ENCODE measurements at places on chromosomes 2 and 18.

DNA sequence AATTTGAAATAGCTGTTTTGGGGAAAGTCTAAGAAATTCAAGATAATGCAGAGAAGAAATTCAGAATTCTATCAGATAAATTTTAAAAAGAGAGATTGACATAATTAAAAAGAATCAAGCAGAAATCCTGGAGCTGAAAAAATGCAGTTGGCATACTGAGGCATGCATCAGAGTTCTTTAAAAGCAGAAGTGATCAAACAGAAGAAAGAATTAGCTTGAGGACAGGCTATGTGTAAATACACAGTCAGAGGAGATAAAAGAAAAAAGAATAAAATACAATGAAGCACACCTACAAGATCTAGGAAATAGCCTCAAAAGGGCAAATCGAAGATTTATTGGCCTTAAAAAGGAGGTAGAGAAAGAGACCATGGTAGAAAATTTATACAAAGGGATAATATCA, 57.1 kb downstream of the CYTIP start:
- DNase-seq = no peak

GRCh38 chr2:54872780-54873179, 149.3 kb downstream of the EML6 start:
- DNase-seq = no peak

DNA sequence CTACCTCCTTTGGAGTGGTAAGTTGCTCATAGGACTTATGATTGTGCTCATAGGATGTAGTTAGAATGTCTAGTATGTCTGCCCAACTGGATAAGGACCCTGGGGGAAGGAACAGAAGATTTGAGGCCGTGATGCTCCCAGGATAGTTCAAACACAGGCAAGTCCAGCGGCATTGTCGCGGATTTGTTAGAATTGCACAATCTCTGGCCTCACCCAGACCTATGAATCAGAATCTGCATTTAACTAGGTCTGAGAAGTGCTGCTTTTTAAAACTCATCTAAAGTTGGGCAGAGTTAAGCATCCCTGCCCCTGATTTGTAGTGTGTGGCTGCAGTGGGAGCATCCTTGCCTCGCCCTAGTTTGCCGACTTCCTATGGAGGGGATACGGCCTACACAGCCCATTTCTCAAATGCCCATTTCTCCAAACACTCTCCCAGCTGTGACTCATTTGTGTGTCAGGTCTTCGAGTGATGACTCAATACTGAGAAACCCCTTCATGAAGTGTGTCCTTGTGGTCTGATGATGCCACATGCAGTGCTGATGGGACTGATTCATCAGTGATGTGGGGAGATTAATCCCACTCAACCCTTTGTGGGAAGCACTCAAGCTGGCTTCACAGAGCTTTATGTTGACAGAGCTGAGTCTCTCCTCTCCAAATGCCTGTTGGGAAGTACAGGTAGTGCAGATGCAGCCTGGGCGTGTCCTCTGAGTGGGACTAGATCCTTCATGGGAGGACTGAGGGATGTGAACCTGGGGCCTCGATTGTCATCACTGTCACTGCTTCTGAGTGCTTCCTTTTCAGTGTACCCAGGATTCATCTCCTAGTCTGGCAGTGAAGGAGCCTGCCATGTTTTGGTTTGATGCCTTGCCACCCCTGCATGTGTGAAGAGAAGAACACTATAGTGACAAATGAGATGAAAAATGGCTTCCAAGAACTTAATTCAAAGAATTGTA, 18.7 kb downstream of the SMIM21 start:
- peak; percentile 6 for DNase-seq

DNA sequence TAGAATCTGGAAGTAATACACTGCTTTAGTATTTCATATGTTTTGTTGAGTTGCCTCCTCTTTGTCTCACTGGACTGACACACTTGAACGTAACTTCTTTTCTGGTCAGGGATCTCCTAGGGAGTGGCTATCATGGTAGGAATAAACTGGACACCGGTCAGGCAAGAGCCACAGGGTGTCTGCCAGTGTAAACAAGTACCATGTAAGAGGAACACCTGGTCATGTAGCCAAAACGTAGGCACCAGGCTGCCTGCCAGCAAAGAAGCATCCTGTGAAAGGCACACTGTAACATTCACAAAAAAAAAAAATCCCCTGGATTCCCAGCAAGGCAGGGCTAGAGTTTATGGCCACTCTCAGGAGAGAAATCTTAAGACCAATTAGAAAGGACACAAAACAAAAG, 372.8 kb upstream of the RND3 start:
- DNase-seq = no peak

GRCh38 chr2:193326296-193326695, 1131.6 kb upstream of the TMEFF2 start:
- no peak for DNase-seq

GRCh38 chr2:119106301-119106897, 52.2 kb downstream of the C1QL2 start:
- DNase-seq = peak; percentile 10

- DNase-seq = no peak
Measured at GRCh38 chr2:149200109-149200520, 130.3 kb upstream of the LYPD6 start.

GRCh38 chr2:70789304-70790135, 923 bp downstream of the FIGLA start:
- DNase-seq = peak; percentile 69

DNA sequence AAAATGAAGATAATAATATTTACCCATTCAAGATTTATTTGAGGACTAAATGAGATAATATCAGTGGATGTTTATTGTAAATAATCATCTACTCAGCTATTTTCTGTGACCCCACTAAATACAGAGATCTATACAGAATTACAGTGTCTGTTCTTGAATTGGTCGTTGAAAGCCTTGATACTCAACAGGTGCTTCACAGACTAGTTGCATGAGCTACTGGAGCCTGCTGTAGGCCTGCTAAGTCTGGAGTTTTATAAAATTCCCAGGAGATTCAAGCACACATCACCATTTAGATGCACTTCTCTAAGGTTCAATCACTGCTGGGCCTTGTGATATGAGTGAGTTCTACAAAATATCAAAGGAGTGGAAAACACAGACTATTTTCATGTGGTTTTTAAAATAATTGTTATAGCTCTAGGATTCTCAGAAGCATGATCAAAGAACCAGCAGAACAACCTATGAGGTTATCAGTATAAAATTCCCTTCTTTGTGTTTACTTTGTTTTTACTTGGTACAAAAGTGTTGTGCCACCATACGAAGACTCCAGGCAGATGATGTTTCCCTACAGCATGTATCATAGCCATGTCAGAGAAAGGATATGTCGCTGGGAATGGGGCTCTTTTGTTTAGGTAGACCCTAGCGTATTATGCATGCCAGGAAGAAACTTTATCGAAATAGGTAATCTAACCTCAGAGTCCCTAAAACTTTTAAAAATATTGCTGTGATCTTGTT, 7.1 kb downstream of the SULT1C4 start:
- no peak for DNase-seq

DNA sequence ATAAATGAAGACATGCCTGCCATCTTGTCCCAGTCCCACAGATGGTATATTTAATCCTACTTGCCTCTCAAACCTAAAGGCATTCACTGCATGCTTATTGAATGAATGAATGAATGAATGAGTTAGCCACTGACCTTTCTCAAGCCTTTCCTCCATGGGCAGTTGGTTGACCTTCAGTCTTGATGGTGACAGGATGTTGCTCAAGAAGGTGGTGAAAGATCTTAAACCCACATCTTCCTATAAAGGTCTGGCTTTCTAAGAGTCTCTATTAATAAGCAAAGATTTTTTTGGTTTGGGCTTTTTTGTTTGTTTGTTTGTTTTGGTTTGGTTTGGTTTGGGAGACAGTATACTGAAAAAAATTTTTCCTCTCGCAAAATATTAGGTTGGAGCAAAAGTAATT, 41.7 kb downstream of the KIAA2012 start:
- DNase-seq = no peak

DNA sequence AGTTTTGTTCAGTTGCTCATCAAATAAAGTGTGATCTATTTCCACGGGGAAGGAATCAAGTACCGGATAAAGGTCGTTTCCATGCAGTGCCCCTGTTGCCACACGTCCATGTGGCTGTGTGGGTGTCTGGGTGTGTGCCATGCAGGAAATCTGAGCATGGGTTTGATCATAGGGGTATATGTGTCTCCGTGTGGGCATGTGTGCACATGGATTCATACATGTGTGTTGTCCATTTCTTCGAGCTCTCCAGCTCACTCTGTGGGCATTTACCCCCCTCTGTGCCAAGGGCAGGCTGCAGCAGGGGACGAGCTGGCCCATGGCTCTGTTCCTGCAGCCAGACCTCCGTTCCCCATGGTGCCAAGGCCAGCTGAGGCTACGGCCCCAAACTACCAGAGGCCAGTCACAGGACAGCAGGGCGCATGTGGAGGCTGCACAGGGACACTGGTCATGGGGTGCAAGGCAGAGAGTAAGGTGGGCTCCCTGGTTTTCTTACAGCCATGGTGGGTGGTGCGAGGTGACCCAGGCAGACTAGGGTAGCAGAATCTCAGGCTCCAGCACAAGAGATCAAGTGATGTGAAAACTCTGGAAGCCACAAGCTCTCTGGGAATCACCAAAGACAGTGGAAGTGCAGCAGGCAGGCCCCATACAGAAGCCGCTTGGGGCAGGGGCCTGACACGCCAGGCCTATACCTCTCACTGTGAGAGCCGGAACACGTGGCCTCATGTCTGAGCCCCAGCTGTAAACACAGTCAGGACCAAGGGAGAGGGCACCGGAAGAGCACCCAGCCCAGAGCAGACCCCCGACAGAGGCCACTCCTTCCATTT, 66.4 kb upstream of the RAB6C start:
- no peak for DNase-seq

DNA sequence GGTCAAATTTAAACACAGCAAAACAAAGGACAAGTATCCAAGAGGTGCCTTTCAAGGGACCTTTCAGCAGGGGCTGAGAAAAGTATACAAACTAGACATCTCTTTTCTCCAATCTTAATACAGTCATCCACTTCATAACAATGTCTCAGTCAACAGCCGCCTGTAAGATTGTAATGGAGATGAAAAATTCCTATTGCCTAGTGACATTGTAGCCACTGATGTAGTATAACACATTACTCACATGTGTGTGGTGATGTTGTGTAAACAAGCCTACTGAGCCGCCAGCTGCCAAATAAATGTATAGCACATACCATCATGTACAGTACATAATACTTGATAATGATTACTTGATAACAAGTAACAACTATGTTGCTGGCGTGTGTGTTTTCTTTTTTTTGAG, 31.0 kb downstream of the VIT start:
- DNase-seq = no peak

DNA sequence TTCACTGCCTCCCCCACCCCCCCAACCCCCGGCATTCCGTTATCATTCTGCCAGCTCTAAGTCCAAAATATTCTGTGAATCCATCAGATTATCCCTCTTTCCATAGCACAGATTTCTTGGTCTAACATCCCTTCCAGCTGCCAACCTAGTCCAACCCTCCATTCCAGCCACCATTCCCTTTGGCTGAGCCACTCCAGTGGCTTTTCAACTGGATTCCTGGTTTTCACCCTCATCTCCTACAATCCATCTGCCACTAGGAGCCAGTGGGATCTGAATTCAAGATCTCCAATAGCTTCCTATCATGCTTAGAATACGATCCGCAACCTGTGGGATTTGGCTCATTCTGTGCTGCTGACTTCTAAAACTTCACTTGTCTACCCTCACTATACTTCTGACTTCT, 1.2 kb downstream of the DAW1 start:
- DNase-seq = no peak

GRCh38 chr18:3526421-3527354, 76.7 kb downstream of the TGIF1 start:
- DNase-seq = no peak

DNA sequence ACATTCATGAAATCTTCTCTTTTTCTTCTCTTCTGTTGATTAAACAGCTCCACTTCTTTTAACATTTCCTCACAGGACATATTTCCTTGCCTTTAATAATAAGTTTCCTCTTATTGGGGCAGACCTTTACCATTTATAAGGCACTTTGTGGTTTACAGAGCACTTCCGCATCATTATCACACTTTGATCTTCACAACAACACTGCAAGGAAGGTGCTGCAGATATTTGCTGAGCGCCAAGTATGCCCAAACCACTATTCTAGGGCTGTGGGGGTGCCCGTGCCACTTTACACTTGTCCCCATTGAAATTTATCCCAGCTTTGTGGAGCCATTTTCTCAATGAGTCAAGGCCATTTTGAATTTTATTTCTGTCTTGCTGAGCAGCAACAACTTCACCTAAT, 246.6 kb downstream of the SS18 start:
- no peak for DNase-seq

DNA sequence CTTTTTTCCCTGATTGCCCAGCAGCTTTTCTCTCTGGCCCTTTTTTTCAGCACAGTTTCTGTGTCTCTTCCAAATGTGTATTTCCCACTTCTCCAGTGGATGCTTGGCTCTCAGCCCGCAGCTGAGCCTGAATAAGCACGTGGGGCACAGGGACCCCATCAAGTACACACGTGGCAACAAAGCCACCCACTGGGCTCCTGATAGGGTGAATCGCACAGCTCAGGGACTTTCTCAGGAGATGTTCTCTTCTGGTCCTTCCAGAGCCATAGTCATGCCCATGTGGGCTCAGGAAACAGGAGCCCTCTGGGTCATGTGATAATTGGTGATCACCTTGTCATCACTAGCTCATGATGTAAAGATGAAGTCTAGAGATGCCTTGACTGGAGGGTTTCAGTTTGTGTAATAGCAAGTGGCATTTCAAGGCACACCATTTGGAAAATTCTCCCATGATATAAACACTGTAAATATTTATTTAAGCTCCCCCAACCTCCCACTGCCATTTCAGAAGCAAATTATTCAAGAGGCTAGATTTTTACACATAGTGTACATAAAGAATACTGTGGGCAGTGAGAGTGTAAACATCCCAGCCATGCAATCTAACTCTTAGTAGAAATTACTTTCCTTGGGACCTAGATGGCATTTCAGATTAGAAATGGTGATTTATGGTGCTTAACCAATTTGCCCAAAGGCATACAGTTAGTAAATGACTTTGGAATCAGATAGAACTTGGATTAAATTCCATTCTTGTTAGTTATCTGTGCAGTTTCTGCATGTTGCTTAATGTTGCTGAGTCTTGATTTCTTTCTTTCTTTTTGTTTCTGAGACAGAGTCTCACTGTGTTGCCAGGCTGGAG, 597.5 kb downstream of the SLC4A3 start:
- DNase-seq = no peak

GRCh38 chr2:189091253-189091652, 88.3 kb downstream of the COL5A2 start:
- DNase-seq = no peak

- no peak for DNase-seq
Measured at GRCh38 chr2:79862756-79863155, 349.9 kb downstream of the CTNNA2 start.

- DNase-seq = no peak
Measured at GRCh38 chr2:239824046-239824694, 201.0 kb downstream of the NDUFA10 start.

- DNase-seq = no peak
Measured at GRCh38 chr2:230865766-230866755, 1.3 kb downstream of the ITM2C start.

- DNase-seq = no peak
Measured at GRCh38 chr2:38697116-38697840, 31.4 kb downstream of the GALM start.

- DNase-seq = no peak
Measured at GRCh38 chr2:120239488-120240287, 13.0 kb upstream of the RALB start.
